ENCODE measurements at places on chromosomes 7 and 10. TPM values are rescaled to one million over a fixed set of nuclear protein-coding genes. Genes with fewer than 3 reads are reported as not detected.

- no peak for DNase-seq
Observed at GRCh38 chr10:70323697-70324338, 40.0 kb upstream of the NPFFR1 start.

DNA sequence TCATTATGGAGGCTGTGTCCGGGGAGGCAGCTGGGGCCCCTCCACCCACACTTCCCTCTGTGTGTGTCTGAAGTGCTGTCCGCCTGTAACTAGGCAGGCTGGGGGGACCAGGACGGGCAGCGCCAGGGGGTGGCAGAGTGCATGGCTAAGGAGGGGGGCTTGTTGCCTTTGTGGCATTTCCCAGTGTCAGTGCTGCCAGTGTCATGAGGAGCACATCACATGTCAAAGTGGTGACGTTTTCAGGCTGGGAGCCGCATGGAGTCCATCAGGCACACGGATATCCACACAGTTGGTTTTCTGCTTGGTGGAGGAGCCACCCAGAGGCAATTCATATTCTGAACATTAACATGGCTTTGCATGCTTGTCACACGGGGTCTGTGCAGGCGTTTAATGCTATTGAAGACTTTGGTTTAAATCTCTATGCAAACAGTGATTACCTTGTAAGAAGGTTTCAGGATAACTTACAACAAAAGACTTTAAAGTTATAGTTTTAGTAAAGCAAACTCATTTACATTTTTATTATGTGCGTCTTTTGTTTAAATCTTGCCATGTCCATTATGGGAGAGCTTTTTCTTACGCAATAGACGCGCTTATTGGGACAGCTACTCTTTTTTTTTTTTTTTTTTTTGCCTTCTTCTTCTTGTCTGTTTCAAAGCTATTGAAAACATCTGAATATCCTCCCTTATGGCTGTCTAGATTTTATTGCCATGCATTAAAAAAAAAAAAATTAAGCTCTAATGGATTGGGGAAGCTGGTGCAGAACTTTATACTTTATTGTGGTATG, 52.9 kb downstream of the C10orf67 start:
- no peak for DNase-seq

- no peak for DNase-seq
Observed at GRCh38 chr7:21173436-21173835, 254.4 kb upstream of the SP4 start.

- DNase-seq: no peak
Observed at GRCh38 chr10:120667276-120667675, 183.9 kb upstream of the WDR11 start.

- no peak for DNase-seq
Observed at GRCh38 chr7:132932296-132933071, 149.4 kb downstream of the CHCHD3 start.

DNA sequence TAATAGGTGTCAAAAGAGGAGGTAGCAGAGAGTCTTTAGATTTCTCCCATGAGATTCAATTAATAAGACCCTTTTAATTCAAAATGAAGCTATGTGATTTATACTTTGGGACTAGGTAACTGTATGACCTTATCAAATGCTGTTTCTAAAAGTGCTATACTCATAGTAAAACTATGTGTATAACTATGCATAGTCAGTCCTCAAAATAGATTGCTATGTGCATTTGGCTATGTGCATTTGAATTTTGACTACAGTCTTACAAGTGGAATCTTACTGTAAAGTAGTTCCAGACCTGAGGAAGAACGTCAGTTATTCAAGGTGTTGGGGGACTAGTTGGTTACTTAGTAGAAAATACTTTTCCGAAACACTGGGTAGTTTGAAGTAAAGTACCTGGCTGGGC, 36.9 kb downstream of the ADD3 start:
- DNase-seq: no peak

DNA sequence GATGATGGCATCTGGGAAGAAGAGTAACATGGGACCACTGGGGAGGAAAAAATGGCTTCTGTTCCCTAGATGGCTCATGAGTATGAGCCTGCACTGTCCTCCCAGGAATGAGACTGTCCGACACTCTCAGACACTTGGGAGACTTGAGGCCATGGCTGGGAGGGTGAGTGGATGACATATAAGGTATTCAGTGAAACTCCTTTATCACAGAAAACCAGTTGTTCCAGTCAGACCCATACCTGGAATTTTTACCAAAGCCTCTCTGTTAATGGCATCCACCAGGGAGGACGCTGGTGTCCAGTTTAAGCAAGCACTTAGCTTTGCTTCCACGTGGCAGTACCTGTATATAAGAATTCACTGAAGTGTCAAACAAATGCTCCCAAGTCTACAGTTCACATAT, 116.7 kb upstream of the C10orf90 start:
- no peak for DNase-seq

- no peak for DNase-seq
Observed at GRCh38 chr7:132450696-132451095, 125.6 kb downstream of the PLXNA4 start.

The ELAPOR2 gene
- 9.0 TPM for polyA plus RNA-seq

DNA sequence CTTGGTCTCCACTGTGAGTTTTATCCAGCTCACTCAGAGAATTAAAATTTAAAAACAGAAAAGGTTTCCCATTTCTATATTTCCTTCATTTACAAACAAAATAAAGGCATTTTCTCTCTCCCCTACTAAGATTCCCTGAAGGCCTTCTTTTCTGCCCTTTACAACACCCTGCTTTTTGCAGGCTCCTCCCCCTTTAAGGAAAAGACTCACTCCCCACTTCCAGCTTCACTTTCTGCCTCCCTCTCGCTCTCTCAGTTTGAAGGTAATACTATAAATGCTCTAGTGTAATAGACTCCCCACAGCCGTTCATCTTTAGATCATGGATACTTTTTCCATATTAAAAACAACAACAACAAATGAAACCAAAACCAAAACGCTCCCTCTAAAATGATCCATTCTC, 53.3 kb downstream of the CDHR3 start:
- DNase-seq: no peak

DNA sequence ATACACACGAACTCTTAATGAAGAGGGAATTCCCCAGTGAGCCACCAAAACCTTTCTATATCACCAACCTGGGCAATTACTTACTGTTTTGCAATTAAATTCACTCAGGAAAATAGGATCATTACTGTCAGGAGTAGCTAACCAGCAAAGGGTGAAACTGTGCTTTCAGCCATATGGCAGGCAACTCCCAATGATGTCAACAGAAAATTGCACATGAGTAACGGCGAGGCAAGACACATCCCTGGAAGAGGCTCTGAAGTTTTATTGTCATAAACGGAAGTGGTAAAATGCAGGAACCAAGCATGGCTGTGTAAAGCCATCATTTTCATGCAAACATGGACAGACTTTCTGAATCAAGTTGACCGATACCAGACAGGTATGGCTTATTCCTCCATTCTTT, 548.9 kb upstream of the AUTS2 start:
- DNase-seq: peak; percentile 10

- DNase-seq: no peak
Observed at GRCh38 chr7:106767498-106768323, 97.4 kb upstream of the PIK3CG start.

GRCh38 chr10:61951144-61951483, 49.6 kb downstream of the ARID5B start:
- no peak for DNase-seq

The SYNPO2L gene
- polyA plus RNA-seq: 136 TPM

The PPRC1 gene
- polyA plus RNA-seq: 30.0 TPM

- DNase-seq: no peak
Observed at GRCh38 chr7:29282819-29283414, 88.3 kb downstream of the CHN2 start.

GRCh38 chr10:108436096-108436495, 1271.6 kb upstream of the SORCS1 start:
- no peak for DNase-seq

- DNase-seq: no peak
Observed at GRCh38 chr10:63583909-63584724, 62.9 kb downstream of the REEP3 start.

The FAM131B gene
- polyA plus RNA-seq: 1.8 TPM

GRCh38 chr7:143460271-143460979, 17.2 kb downstream of the TAS2R60 start:
- DNase-seq: no peak

DNA sequence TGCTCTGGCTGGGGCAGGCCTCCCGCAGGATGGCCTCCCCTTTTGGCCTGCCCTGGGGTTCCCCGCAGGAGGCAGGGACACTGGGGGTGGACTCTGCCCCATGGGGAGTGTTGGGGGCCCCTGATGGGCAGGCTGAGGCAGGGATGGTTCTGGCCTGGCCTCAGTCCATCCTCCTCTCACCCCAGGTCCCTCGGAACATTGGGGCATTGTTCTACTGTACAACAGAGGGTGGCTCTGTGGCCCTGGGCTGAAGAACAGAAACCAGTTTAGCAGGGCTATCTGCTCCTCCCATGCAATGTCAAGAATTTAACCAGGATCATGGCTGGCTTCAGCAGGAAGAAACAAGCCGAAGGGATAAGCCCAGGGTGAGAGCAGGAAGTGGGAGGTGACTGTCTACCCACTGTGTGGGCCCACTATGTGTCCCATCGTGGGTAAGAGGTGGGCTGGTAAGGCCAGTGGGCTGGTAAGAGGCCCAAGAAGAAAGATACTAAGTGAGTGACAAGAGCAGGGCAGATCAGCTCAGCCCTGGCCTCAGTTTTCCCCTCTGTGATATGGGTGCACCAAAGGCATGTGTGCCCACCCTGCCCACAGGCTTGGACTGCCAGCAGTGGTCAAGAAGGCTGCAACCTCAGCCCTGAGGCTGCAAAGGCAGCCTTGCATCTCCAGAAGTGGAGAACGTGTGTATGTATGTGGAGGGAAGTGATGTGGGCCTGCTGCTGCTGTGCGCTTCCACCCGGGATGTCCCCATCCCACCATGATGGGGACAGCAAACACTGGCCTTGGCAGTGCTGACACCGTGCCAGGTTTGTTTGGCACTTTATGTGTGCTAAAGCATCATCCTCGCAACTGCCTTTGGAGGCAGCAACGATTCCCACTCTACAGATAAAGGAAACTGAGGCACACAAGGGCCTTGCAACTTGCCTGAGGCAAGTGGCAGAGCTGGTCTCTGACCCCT, 138.9 kb downstream of the SH3PXD2A start:
- DNase-seq: no peak

GRCh38 chr10:50375051-50375452, 123.7 kb upstream of the ASAH2 start:
- DNase-seq: no peak

DNA sequence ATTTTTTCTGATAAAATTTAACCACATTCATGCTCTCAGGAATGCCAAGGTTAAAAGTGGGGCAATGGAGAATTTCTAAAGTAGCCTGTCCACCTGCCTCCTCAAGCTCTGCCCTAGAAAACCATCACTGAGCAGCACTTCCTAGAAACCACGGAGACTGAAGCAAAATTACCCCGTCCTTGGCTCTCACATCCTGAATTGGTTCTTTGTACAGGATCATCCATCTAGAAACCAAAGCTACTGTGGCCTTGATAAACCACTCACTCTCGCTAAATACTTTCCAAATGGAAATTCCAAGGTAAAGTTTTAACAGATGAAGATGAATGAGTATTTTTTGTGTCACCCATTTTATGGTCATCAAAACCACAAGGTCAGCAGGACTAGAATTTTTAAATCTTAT, 96.6 kb downstream of the AVL9 start:
- DNase-seq: no peak

DNA sequence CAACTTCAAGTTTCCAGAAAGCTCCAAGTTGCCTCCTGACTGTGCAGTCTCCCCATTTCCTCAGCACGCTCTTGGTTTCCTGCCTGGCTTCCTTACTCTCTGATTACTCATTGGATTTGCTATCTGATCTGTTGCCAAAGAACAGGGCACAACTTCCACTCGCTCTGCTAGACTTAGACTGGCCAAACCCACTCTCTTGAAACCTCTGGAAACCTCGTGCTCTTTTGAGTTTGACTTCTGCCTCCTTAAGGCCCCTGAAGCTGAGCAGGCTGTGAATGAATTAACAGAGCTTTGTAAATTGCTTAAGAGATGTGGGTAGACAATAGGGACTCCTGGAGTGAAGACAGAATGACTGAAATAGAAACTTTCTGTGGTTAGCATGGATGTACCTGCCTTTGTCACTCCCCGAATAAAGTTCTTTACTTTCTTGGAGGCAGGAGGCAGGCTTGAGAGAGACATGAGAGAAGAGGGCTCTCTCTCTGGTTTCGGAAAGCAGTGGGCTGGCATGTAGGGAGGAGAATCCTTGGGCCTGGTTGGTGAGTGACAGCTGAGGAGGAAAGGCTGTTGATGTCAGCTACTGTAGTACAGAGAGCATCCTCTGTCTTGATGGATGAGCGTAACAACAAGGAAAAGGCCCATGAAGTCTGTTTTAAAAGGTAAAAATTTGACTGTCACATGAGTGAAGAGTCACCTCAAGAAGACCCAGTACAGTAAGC, 70.8 kb downstream of the CHN2 start:
- no peak for DNase-seq

The TMEM176A gene
- 27.0 TPM for polyA plus RNA-seq

DNA sequence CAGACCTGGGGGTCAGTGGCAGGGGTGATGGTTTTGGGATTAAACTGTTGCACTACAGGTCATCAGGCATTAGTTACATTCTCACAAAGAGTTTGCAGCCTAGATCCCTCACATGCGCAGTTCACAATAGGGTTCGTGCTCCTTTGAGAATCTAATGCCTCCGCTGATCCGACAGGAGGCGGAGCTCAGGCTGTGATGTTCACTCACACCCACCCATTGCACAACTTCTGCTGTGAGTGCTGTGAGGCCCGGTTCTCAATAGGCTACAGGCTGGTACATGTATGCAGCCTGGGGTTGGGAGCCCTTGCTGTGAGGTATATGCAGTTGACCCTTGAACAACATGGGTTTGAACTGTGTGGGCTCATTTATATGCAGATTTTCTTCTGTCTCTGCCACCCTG, 416.4 kb downstream of the GFRA1 start:
- no peak for DNase-seq

DNA sequence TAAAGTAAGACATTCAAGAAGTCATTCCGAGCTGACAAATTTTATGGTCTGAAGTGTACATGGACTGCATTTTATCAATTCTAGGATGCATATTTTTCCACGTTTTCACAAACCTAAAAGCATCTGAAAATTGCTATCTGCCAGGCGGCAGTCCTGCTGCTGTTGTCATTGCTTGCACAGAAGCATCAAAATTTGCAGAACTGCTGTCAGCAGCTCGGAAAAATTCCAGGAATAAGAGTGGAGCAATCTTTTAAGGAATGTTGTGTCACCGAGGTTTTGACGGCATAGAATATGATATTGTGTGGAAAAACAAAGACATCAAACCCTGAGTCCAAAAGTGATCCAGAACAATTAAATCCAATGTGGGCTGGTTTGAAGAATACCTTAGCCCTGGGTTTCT, 61.4 kb downstream of the CHCHD3 start:
- DNase-seq: no peak

- no peak for DNase-seq
Observed at GRCh38 chr7:110921595-110922151, 169.3 kb upstream of the LRRN3 start.

The GALNT11 gene
- polyA plus RNA-seq: 46.7 TPM

The CPEB3 gene
- polyA plus RNA-seq: 6.1 TPM

GRCh38 chr7:26140380-26140779, 11.6 kb upstream of the NFE2L3 start:
- DNase-seq: no peak

DNA sequence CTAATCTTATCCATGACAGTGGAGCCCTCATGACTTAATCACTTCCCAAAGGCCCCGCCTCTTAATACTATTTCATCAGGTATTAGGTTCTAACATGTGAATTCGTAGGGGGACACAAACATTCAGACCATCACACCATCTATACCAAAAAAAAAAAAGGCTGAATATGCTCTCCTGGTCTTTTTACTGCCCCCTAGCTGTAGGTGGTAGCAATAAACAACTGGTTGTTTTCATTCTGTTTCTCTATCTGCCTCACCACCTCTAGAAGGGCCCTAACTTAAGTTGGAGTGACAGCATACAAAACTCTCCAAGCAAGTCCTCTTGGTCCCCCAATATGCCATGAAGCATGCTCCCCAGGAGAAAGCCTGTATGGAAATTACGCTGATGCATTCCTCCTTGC, 94.1 kb downstream of the GRM8 start:
- no peak for DNase-seq
